ENCODE measurements at places on chromosomes 11 and 22.

DNA sequence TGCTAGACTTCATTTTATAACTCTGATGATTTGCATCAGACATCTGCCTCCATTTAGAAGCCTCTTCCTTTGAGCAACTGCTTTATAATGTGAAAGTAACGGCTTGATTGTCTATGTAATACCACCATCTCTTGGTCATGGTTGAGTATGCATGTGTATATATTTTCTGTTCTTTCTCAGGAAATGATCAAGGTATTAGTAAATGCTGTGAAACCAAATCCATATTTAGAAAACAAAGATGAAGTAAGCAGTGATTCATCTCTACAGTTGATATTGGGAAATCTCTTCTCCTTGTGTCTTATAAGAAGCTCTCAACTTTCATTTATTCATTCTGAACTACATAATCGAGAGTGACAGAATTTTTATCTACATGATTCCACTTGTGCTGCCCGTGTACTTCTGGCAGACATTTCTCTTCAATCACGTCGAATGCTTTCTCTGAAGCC is 104.6 kb upstream of the ANO3 start:
- no peak for DNase-seq

- DNase-seq = no peak
Observed at GRCh38 chr22:23305321-23305910, 125.1 kb downstream of the BCR start.

GRCh38 chr11:1854132-1854948 is 1.5 kb downstream of the LSP1 start:
- no peak for DNase-seq

GRCh38 chr11:13347901-13348300 is 70.3 kb downstream of the BMAL1 start:
- no peak for DNase-seq

DNA sequence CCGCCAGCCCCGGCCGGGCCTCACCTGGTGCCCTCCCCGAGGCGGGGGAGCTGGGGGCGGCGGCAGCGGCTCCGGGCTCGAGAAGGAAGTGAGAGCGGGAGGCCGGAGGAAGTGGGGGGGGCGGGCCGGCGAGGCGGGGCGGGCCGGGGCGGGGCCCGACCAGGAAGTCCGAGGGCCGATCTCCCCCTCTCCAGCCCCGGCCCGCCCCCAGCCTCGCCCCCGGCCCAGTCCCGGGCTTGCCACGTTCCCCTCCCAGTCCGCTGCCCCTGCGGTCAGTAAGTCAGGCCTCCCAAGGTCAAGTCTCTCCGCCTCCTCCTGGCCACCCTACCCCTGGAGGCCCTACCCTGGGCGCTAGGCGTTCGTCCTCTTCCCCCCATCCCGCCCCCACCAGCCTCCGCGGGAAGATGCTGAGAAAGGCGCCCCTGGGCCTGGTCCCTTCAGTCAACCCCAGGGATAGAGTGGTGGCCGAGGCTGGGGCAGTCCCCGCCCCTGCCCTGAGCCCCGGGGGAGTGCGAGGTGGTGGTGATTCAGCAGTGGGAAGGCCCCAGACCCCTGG is at the start of gene RHOG:
Gene RHOG (minus strand): TSS at position 90 of the 556 bp plus-strand sequence. CDS start 12,821 bp downstream, outside the sequence.
- DNase-seq = no peak

DNA sequence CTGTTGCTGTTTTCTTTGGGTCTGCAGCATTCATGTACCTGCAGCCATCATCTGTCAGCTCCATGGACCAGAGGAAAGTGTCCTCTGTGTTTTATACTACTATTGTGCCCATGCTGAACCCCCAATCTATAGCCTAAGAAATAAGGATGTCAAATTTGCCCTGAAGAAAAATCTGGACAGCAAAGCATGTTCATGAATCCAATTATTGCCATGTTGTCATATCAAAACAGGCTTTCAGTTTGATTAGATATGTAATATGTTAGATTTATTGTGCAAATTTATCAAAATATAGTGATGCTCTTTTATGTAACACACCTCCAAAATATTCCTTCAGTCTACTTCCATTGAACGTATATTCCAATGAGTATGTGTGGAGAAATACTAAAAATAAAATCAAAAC is 15.4 kb upstream of the OR8G1 start:
- no peak for DNase-seq

GRCh38 chr11:75918331-75918730 is 103.3 kb downstream of the UVRAG start:
- no peak for DNase-seq

DNA sequence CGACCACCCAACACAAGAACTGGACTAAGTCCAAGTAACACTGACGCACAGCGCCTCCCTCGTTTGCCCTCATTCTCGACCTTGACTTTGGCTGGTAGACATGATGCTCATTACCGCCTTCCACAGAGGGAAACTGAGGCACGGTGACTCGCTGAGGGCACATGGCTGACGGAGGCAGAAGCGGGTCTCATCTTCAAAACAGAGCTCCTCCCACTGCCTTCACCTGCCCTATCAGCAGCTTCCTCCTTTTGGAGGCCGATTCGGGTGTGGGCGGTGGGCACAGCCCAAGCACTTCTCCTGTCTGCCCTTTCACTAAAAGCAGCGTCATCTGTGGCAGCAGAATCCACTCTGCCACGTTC is 2.0 kb upstream of the KMT5B start:
- no peak for DNase-seq

DNA sequence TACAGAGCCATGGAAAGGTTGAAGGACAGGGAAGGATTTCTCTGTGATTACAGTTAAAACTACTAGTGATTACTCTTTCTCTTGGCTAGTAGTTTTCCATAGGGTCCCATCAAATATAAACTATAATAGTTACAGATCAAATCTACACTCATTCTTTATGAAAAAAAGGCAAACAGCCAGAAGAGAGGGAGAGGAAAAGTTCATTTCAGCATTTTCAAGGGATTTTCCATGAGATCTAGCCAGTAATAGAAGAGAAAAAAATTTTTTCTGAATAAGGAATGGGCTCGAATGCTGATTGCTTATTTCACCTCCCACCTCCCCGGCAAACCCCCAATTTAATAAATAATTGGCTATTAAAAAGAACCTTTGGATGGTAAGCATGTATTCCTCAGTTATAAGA is 74.8 kb upstream of the BLID start:
- DNase-seq = no peak

DNA sequence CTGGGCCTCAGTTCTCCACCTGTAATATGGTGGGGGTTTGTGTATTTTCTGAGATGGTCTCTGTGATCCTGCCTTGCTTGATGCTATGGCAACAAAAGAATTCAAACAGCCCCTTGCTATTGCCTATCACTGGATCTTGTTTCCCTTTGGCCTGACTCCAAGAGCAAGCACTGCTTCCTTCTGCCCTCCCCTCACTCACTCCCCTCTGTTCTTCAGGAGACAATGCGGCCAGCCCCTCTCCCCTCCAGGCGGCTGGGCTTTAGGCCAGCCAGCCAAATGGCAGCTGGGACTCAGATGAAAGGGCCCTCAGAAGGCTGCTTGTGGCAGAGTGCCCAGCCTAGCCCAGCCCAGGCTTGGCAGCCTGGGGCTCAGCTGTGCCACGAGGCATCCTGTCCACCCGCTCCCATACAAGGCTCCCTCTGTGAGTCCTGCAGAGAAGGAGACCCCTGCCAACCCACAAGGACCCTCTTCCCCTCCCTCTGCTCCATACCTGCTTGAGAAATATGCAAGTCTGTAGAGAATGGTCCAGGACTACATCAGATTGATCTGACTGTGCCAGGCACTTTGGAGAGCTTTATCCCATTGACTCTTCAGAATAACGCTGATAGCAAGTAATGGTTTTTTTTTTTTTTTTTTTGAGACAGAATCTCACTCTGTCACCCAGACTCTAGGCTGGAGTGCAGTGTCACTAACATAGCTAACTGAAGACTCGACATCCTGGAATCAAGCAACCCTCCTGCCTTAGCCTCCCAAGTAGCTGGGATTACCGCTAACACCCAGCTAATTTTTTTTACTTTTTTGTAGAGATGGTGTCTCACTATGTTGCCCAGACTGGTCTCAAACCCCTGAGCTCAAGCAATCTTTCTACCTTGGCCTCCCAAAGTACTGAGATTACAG is 7.6 kb upstream of the KCTD14 start:
- DNase-seq = no peak

- no peak for DNase-seq
Observed at GRCh38 chr11:61037441-61038093, 64.7 kb upstream of the CD5 start.

DNA sequence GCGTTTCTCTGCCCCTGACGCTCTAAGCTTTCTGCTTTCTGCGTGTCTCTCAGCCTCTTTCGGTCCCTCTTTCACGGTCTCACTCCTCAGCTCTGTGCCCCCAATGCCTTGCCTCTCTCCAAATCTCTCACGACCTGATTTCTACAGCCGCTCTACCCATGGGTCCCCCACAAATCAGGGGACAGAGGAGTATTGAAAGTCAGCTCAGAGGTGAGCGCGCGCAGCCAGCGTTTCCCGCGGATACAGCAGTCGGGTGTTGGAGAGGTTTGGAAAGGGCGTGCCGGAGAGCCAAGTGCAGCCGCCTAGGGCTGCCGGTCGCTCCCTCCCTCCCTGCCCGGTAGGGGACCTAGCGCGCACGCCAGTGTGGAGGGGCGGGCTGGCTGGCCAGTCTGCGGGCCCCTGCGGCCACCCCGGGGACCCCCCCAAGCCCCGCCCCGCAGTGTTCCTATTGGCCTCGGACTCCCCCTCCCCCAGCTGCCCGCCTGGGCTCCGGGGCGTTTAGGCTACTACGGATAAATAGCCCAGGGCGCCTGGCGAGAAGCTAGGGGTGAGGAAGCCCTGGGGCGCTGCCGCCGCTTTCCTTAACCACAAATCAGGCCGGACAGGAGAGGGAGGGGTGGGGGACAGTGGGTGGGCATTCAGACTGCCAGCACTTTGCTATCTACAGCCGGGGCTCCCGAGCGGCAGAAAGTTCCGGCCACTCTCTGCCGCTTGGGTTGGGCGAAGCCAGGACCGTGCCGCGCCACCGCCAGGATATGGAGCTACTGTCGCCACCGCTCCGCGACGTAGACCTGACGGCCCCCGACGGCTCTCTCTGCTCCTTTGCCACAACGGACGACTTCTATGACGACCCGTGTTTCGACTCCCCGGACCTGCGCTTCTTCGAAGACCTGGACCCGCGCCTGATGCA is at the start of gene MYOD1:
Gene MYOD1 (plus strand): TSS at position 544 of the 910 bp plus-strand sequence. CDS start 212 bp downstream, at position 756.
- DNase-seq = no peak
